Skin of body (tissue), 3 donors: ENCODE measurements at places on chromosomes 3 and 15. TPM values are rescaled to one million over a fixed set of nuclear protein-coding genes. Genes with fewer than 3 reads are reported as not detected.

- DNase-seq = peak; percentile 45
These were observed 44.8 kb downstream of the ABTB1 start for GRCh38 chr3:127717357-127718244.

DNA sequence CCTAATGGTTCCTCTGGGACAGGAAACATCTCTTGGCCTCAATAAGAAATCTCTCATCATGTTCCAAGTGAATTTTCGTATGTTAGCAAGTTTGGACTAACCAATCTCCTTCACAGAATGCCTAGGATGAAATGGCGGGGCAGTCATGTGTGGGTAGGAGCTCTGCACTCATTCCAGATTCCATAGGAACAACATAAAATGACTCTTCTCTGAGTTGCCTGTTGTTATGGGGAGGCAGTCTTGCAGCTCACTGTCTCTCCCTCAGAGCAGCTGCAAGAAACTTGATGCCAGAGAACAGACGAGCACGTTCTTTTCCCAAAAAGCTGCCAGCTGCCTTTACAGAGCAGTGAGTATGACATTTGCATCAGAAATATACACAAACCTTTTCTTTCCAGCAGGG lies 34.1 kb downstream of the SPATA12 start:
- DNase-seq = peak; percentile 98

DNA sequence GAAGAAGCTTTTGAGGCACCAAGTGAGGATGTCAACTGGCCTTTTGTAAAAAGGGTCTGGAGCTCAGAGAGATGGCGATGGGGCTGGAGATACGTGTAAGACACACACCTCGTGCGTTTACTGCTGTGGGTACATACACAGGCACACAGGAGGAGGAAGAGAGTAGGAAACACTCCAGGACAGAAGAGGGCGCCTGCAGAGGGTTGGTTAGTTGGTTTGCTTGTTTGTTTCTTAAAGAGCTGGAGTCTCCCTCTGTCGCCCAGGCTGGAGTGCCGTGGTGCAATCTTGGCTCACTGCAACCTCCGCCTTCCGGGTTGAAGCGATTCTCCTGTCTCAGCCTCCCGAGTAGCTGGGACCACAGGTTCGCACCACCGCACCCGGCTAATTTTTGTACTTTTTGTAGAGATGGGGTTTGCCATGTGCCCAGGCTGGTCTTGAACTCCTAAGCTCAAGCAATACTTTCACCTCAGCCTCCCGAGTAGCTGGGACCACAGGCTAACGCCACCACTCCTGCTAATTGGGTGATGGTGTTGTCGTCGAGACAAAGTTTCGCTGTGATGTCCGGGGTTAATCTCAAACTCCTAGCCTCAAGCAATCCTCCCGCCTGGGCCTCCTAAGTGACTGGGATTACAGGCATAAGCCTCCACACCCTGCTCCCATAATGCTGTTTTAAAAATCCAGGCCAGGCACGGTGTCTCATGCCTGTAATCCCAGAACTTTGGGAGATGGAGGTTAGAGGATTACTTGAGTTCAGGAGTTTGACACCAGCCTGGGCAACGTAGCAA lies 1.3 kb upstream of the PRR20G start:
- no peak for DNase-seq

TJP1 gene
- 76.4 TPM for total RNA-seq

PIK3CB gene
- 35.4 TPM for total RNA-seq

GRCh38 chr15:101611580-101612299 lies 40.4 kb downstream of the TM2D3 start:
- DNase-seq = no peak
